Fibroblast of lung (primary cell): ENCODE measurements at places on chromosomes 5 and 9.

DNA sequence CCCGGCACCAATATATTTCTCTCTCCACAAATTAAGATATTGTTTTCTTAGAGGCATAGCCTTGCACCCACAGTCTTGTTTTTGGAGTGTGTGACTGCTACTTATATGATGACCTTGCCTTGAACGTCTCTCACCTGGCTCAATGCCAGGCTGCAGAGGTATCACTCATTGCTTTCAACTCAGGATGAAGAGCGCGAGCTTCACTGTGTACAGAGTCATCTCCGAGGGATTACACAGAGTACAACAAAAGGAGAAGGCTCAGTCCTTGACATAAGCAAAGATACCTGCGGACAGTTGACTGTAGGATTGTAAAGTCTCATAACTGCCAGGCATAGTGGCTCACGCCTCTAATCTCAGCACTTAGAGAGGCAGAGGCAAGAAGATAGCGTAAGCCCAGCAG, 53.8 kb downstream of the CD180 start:
- DNase-seq, result no peak

- DNase-seq, result no peak
Measured at GRCh38 chr5:56638061-56638621, 177.2 kb upstream of the MAP3K1 start.

- DNase-seq, result peak; percentile 15
Measured at GRCh38 chr9:2116073-2116472, 100.9 kb downstream of the SMARCA2 start.

- DNase-seq, result no peak
Measured at GRCh38 chr5:139839232-139839815, 43.7 kb downstream of the PSD2 start.

- DNase-seq, result no peak
Measured at GRCh38 chr5:175242207-175242606, 201.8 kb downstream of the DRD1 start.

DNA sequence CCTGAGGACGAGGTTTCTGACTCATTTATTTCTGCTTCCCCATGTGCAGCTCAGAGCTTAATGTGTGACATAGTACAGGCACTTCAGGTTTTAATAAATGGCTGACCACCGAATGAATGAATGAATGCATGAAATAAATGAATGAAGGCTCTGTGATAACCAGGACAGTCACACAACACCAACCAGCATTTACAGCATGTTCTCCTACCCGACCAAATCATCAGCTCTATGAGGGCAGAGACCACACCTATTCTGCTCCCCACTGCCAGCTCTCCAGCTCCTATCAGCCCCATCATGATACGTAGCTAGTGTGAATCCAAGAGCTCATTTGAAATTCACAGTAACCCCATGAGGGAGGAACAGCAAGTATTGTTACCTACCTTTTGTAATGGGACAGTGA, 4.8 kb downstream of the TMOD1 start:
- DNase-seq, result no peak

DNA sequence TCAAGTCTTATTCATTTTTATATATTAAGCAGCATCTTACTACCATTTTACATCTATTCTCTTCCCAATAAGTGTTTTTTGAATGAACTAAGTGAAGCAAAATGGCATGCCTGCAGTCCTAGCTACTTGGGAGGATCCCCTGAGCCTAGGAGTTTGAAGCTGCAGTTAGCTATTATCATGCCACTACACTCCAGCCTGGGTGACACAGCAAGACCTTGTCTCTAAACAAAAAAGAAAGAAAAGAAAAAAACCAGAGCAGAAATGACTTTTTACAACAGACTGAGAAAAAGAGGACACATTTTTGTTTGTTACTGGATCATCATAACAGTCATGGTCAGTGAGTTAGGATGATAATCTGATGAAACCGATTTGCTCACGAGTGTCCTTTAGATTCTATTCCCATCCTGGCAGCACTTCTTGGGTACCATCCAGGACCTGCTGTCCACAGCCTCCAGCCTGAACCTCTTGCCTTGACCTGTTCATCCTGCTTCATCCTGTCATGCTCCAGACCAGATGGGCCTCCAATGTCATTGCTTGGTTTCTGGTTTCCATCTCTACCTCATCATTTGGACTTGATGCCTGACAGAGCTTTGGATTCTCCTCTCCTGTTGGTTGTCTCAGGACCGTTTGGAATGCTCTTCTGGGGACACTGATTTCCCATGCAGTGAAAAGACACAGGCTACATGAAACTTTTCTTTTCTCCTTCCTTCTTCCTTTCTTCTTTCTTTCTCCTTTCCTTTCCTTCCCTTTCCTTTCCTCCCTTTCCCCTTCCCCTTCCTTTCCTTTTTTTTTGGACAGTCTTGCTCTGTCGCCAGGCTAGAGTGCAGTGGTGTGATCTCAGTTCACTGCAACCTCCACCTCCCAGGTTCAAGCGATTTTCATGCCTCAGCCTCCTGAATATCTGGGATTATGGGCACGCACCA, 50.1 kb upstream of the GLRX start:
- no peak for DNase-seq

DNA sequence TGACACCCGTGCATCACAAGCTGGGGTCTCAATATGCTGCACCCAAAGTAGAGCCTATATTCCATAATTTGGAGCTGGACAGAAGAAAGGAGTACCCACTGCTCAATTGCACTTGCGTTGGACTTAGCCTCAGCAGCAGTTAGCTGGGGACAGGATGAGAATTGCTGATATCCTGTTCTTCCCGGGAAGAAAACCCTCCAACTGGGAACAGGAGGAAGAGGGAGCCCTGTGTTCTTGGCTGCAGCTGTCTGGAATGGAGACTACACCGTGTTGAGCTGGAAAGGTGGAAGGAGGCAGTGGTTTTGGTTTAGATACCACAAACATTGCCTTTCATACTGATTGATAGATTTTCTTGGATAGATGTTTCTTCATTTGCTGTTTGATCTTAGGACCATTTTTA, 24.6 kb downstream of the CNTLN start:
- DNase-seq, result no peak

- DNase-seq, result peak; percentile 74
Measured at GRCh38 chr5:59246145-59246869, 647.2 kb downstream of the PDE4D start.

DNA sequence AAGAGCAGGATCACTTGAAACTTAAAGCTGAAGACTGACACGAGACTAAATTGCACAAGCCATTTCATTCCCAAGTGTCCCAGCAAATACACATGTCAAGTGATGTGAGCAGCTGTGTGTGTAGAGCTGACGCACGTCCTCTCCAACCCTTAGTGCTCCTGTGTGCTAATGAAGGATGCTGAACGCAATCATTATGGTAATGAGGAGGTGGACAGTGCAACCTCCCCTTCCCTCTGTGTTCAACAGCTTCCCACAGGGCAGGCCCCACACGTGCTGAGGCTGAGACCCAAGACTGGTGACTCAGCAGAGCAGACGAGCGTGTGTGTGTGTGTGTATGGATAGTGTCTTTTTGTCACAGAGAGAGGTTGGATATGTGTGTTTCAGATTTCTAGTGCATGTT, 702.1 kb downstream of the SEMA5A start:
- DNase-seq, result peak; percentile 89

DNA sequence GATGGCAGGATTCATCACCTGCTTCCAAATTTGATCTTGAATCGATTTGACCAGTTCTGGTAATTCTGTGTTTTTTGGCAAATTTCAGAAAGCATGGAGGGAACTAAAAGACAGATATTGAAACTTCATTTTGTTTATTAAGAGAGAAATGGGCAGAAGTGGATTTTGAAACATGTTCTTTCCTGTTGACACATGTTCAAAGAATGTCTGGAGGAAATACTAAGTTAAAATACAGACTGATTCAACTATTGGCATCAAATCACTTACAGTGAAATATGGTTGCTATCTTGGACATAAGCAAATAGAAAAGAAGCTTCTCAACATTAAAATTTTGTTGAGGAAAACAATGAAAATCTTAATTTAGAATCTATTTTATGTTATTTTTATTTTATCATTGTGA, 19.3 kb upstream of the GZMK start:
- peak; percentile 61 for DNase-seq

GRCh38 chr9:97695995-97696802, 941 bp downstream of the XPA start:
- peak; percentile 36 for DNase-seq

- DNase-seq, result no peak
Measured at GRCh38 chr9:34326690-34327089, 2.4 kb downstream of the KIF24 start.
